ENCODE measurements at places on chromosomes 5 and 9. TPM values are rescaled to one million over a fixed set of nuclear protein-coding genes. Genes with fewer than 3 reads are reported as not detected.

GRCh38 chr9:72257814-72258213, 107.2 kb downstream of the ZFAND5 start:
- no peak for DNase-seq

DNA sequence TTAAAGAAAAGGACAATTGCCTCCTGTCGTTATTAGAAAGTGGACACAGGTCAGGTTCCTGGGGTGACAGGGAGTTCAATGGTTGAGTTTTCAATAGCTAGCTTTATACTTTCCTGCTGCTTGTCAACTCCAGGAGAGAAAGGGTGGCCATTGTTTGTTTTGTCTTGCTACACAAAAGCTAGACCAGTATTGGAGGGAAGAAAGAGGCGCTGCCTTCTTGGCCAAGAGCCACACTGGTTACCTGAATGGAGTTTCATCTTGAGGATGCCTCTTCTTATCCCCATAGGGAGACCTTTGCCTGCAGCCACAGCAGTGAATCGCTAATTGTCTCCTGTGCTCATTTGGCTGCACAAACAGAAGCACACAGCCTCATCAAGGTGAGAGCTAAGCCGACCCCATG, 279.4 kb upstream of the GRIA1 start:
- DNase-seq = no peak

- no peak for DNase-seq
Observed at GRCh38 chr9:108119530-108120113, 630.1 kb upstream of the KLF4 start.

- no peak for DNase-seq
Observed at GRCh38 chr5:179763215-179763945, 30.4 kb upstream of the LTC4S start.

- DNase-seq = no peak
Observed at GRCh38 chr9:32359452-32359851, 25.0 kb upstream of the ACO1 start.

GRCh38 chr5:73997960-73998359, 372.0 kb downstream of the ARHGEF28 start:
- DNase-seq = no peak

GRCh38 chr5:493119-493701, 31.0 kb downstream of the SLC9A3 start:
- DNase-seq = no peak

Gene TAF7
- 46.7 TPM for total RNA-seq
